T-helper 2 cell (primary cell): ENCODE measurements at places on chromosomes 12 and 14.

DNA sequence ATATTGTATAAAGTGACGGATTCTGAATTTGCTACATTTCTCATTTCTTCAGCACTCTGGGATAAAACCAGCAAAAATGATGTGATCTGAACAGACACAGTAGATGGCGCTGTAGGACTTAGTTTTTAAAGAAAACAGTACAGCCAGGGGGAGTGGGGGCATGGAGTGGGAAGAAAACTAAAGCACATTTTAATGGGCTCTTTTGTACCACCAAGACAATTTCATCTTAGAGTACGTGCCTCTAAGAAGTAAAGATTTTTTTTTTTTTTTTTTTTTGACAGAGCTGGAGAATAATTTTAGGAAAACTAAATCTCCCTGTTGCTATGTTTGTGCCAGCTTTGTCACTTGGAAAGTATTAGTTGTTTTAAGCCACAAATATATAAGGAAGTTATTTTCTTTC is 124.4 kb downstream of the RAD51B start:
- peak; percentile 30 for DNase-seq

DNA sequence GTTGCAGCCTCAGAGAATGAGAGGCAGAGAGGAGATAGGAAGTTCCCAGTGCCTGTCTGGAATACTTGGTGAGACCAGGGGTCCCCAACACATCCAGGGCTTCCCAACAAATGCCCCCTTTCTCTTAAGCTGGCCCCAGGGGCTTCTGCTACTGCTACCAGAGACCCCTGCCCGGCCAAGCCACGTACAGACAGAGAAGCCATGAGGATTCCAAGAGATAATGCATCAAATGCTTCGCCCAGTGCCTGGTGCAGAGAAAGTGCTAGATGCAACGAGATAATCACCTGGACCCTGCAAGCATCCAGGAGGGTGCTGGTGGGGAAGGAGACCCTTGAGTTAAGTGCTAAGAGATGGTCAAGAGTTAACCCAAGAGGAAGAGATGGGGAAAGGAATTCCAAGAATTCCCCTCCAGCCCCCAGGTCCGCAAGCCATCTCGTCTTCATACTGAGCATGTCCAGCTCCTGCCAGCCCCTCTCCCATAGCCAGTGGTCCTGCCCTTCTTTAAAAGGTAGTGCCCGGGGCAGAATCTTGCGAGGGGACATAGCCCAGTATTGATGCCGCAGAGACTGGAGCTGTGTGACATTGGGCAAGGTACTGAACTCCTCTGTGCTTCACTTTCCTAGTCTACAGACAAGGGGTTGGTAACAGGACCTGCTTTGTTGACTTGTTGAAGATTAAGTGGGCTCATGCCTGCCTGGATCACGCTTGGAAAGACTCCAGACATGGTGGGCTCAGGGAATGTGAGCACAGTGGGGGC is 103.3 kb downstream of the CALM1 start:
- no peak for DNase-seq

DNA sequence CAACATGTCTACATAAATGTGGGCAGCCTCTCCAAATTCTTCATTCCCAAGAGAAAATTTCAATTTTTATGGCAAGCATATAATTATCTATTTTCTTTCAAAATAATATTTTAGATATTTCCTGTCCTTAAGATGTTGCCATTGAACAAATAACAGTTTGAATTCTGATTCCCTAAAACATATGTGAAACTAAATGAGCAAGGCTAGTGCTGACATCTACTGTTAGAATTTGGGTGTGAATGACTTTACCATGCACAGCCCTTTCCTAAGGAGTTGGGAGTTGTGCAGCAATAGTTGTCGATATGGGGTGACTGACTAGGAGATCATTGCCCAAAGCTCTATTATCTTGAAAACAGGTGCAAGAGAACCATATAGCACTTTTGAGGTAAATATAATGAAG is 108.2 kb upstream of the SLC38A4 start:
- DNase-seq = no peak

- DNase-seq = no peak
These were observed 36.5 kb upstream of the TDRD9 start for GRCh38 chr14:103891667-103892215.

DNA sequence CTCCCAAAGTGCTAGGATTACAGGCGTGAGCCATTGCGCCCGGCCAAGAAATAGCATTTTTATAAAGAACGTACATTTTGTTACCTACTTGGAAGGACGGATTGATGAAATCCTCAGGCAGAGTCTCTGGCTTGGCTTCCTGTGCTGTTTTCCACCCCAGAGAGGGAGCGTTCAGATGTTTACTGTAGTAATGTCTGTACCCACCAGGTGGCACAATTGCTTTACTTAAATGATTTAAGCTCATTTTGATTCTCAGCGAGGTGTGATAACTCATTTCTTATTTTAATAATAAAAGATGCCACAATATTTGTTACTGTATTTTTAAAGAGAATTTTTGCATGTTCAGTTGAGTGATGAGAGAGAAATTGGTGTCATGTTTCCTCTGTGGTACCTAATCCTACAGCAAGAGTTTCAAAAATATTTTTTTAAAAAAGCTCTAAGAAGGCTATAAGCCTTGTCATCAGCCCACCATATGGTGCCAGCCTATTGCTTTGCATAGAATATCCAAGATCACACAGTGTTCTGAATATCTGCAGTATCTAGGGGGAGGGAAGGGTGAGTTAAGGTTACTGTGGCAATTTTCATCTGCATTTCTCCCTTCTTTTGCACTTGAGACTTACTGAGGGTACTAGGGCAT is 82.6 kb upstream of the TRAF3 start:
- DNase-seq = peak; percentile 11

DNA sequence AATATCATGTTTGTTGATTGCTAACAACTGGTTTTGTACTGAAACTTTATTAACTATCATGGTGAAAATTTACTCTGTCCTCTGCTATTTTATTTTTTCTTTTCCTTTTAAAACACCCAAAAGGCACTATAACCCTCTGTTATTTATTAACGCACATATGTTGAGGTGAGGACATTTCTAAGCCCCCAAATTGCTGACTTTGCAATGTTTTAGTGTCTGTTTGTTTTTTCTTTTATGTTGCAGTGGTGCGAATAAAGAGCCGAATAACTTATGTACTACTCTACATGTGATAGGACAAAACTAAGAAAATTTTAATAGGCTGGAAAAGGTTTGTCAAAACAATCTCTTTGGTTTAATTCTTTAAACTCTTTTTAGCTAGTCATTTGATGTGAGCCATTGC is 24.5 kb upstream of the PAWR start:
- DNase-seq = no peak

GRCh38 chr14:38409071-38409705 is 153.3 kb upstream of the CLEC14A start:
- no peak for DNase-seq

GRCh38 chr14:71645656-71646055 is 286.6 kb upstream of the RGS6 start:
- no peak for DNase-seq

DNA sequence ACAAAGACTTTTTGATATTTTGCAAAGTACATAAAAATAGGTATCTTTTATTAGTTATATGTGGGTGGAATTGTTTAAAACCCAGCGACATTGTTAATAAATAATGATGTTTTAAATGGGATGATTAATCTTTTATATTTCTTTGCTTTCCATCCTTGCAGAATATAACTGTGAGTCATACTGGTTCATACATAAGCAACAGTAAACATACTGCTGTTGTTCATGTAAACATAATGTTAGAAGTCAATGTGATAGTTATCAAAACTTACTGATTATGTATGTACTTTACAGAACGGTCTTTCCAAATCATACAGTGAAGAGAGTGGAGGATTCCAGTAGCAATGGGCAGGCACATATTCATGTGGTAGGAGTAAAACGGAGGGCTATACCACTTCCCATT is 119.8 kb downstream of the ARID2 start:
- no peak for DNase-seq

GRCh38 chr12:74539765-74540526 is 2.3 kb downstream of the ATXN7L3B start:
- DNase-seq = no peak

DNA sequence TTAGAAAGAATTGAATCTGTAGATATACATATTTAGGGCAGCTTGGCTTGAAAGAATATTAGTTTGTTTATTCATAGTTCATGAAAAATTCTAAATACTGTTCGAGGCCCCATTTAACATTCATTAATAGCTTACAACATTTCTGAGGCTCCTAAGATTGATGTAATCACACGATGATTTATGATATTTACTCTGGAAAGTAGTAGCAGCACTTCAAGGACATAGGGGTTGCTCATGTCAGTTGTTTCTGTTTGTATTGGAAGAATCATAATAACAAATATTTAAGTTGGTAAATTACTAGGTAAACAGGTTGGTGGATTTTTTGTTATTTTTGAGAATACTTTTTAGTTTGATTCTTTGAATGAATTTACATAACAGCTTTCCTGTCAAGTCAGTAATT is 30.4 kb downstream of the CAND1 start:
- DNase-seq = no peak

DNA sequence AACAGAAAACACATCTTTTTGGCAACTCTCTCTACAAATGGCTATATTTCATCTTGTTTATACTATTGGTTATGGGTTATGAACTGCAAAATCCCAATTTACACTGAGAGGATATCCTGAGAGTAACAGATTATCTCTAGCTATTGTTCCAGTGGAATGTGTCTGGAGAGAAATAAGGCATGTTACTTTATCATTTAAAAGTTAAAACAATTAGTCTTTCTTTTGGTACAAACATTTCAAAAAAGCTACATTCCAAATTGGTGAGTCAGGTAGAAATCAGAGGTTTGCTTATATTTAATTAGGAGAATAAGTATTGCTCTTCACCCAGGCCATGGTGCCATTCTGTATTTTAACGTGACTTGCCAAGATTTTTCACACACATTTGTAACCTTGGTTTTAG is 411.6 kb downstream of the CCER1 start:
- DNase-seq = no peak

- DNase-seq = no peak
These were observed 115.6 kb downstream of the CCER1 start for GRCh38 chr12:90839346-90839745.

DNA sequence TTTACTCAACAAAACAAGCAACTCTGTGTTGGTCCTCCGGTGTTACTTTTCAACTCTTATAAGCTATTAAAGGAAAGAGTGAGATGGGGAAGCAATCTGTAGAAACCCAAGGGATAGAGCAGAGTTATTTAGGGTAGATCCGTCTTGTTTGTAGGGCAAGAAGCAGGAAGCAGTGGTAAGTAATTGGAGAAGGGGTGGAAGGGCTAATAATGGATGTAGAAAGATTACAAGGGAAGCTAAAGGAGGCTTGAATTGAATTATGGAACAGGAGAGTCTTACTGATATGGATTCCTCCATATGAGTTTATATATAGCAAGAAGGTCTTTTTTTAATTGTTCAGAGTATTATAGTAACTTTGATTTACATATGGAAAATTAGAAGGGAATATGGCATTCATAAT is 72.7 kb downstream of the MNAT1 start:
- DNase-seq = no peak

GRCh38 chr12:53169644-53170043 is 10.9 kb upstream of the ZNF740 start:
- no peak for DNase-seq

GRCh38 chr12:94783862-94784261 is 133.5 kb upstream of the TMCC3 start:
- no peak for DNase-seq

GRCh38 chr12:45532113-45532512 is 197.4 kb upstream of the ARID2 start:
- no peak for DNase-seq

- DNase-seq = peak; percentile 1
These were observed 366.2 kb upstream of the KITLG start for GRCh38 chr12:88946372-88946997.

- DNase-seq = no peak
These were observed 4.4 kb downstream of the AVIL start for GRCh38 chr12:57813971-57814772.

DNA sequence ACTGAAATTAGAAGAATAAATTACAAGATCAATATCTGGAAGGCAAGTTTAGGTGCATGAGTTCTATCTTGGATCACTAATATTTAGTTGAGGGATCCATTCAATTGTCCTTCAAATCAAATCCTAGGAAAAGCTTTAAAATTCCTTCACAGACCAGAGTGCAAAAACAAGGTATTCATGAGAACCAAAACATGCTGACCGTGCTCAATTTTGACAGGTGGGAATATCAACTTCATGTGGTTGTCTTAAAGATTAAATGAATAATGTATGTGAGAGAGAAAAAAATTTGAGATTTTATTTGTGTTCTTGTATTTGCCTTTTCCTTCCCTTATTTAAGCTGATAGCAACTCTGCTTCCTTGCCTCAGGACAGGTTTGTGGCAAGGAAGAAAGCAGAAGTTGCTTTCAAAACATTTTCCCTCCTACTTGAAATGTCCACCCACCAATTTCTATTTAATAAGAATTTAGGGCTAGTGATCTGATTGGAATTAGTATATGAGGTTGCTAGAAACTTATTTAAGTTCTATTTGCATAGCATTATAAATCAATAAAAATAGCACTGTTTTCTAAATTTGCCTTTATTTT is 4.9 kb upstream of the PPP1R12A start:
- no peak for DNase-seq

GRCh38 chr14:75525969-75526368 is 3.7 kb downstream of the BATF start:
- DNase-seq = no peak

DNA sequence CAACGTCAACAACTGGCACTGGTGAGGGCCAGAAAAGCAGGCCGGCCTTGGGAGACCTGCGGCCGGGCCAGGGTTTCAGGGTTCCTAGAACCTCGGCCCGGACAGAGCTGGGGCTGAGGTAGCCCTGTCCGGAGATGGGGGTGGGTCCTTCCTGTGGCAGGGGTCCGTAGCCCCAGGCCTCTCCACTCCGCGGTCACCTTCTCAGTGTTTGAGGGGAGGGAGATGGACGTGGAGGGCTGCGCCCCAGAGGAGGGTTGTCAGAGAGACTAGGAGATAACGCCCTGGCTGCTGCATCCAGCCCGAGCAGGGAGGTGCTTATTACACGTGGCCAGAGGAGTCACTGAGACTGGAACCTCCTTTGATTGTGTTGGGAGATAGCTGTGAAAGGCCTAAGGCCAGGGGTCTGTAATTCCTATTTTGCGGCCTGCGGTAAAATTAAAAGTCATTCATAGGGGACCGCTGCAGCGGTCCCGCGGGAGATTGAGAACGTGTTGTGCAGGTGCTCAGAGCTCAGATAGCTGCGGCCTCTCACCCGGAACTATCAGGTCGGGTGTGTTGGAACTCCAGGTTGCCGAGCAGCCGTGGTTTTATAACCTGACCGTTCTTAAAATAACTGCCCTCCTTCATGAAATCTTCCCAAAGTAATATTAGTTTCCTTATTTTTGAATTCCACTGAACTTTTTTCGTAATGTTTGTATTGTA is 507 bp downstream of the AHSA1 start:
- DNase-seq = peak; percentile 65
